Gastroesophageal sphincter (tissue), 4 donors: ENCODE measurements at places on chromosomes 5 and 9.

GRCh38 chr5:77210091-77210963, at the start of gene PDE8B:
PDE8B (plus strand) TSS chr5:77210680; CDS start chr5:77210926, 246 bp downstream.
- peak; percentile 34 for ATAC-seq

GRCh38 chr9:2173861-2174260, 158.7 kb downstream of the SMARCA2 start:
- no peak for ATAC-seq

DNA sequence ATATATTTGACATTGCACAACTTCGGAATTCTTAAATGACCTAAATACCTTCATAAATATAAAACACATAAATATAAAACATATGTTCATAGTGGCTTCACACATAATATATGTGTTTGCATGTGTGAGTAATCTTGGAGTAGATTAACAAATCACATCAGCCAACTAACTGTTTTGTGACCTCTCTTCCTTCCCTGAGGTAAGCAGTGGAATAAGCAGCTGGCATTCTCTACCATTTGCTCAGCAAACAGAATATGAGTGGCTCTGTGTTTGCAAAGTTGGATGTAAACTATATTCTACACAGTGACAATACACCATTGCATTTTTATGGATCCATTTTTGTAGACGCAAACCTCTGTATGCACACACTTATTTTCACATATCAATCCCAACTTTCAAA, 189.9 kb downstream of the ACER2 start:
- no peak for ATAC-seq

DNA sequence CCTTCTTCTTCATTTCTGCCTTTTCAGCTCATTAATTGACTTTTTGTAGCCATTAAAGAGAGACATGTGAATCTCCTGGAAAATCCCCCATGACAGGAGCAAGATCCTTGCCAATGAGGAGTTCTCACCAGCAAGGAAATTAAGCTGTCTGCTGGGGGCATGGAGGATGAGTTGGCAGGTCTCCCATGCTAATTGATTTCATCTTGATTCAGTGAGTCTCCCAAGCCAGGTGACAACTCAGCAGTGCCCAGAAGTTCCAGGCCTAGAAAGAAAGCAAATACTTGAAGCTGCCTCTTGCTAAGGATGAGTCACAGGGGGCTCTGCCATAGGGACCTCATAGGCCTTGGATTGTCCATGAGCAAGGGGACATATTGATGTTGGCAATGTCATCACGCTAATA, 30.0 kb upstream of the ADRA1B start:
- no peak for ATAC-seq

DNA sequence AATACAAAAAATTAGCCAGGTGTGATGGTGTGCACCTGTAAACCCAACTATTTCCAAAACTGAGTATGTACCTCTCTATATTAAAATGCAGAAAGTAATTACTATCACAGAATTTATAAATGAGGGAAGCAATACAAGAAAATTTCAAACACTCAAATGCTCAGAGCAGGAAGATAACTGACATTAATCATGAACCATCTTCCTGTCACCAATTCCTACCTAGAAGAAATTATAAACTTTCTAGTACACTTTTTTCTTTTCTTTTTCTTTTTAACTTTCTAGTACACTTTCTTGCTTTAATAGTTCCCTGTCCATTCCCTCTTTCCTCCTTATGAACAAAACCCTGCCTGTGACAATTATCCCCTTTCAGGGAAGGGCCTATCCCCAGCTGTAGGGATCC, 106.8 kb downstream of the MED27 start:
- no peak for ATAC-seq

GRCh38 chr9:138073808-138074207, 196.2 kb downstream of the CACNA1B start:
- no peak for ATAC-seq

DNA sequence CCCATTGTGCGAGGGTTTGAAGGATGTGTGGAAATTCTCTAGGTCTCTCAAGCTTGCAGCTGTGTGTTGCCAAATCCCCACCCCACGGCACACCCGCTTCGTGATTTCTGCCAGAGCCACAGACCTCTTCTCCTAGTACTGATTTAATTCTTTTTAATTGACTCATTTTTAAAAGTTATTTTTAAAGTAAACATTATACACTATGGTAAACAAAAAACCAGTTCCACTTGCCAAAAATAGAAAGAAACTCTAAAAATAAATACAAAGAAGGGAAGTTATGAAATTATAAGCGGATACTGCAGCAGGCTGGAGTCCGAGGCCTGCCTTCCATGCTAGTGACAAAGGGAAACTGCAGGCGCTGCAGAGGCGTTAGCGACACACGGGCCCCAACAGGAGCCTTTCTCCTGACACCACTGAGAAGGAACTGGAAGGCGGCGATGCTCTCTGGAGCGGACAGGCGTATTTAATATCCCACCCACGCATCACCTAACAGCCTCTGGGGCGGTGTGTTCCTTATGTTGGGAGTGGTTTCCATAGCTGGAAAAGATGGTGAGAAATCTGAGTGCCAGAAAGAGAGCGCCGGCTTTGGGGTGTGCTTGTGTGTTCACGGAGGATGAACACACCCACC, 122.5 kb downstream of the COL23A1 start:
- ATAC-seq, result peak; percentile 81

DNA sequence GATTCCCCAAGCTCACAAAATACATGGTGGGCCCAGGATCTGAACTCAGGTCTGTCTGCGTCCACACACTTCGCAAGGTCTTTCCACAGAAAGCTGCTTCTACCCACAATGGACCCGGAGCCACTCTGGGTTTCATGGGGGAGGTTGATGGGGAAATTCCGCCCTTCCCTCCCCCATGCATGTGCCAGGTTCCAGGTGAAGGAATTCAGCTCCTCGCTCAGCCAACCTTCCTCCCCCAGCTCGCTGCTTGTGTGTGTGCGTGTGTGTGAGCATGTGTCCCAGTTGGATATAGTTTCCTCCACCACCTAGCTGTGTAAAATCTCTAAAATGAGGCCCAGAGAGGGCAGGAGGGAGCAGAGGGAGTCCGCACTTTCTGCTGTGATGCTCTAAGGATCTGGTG, 1.0 kb downstream of the PTGS1 start:
- ATAC-seq, result no peak

DNA sequence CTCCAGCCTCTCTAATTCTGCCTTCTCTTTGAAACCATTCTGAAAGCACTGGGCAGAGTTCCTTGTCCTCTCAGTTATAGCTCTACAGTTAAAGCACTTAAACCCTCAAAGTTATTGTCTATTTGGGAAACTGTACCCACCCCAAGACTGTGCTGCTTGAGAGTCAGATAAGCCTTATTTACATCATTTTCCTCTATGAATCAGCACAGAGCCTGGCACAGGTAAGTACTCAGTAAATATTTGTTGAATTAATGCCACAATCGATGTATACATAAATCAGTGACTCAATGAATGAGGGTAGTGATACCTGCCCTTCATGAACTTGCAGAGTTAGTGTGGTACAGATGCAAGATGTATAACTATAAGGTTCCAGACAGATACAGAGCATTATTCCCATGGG, 549.4 kb upstream of the KLF4 start:
- ATAC-seq, result no peak

DNA sequence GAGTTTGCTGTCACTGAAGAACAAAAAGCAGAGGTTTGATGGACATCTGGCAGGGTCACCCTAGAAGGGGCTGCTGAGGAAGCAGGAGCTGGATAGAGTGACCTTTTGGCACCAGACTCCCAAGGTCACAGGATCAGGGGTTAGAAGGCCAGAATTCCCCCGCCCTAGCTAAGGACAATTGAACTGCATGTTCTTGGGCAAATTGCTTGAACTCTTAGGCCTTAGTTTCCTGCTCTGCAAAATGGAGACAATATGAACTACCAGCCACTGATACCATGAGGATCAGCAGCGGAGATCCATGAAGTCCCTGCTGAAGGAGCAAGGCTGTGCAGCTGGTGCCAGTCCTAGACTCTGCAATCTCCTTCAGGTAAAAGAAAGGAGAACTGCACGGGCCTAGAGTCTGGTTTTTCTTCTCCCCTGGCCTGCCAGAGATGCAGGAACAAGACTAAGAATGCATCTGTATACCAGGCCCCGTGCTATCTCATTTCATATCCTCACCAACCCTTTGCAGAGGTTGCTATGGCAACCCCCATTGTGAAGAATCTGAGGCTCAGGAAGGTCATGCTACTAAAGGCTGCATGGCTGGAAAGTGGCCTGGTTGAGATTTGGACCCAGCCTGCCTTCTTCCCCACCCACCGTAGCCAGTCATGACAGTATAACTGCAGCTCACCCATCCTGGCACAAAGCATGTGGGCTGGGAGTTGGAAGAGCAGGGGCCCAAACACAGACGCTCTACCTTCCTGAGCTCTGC, 33.7 kb downstream of the CAMK2A start:
- no peak for ATAC-seq

GRCh38 chr5:6187501-6187900, 190.8 kb downstream of the MED10 start:
- ATAC-seq, result no peak

DNA sequence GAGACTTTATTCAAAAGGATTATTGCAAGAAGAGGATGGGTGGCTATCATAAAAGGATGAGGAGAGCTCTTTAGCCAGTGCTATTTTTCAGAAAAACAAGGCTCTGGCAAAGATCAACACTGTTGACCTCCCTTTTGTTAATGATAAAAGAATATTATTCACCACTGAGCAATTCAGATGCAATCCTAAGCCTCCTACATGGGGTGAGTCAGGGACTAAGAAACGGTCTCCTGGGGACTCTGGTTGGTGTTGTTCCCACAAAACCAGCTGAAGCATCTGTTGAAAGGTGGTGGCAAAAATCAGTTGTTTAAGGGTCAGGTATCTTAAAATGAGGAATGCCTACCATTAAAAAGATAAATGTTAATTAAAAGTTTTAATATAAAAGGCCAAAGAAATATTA, 7.7 kb upstream of the GCNT1 start:
- ATAC-seq, result peak; percentile 18

- no peak for ATAC-seq
Observed at GRCh38 chr9:83497441-83497840, 40.8 kb downstream of the FRMD3 start.
